Inflammatory macrophage (primary cell): ENCODE measurements at places on chromosomes 5 and 9.
A peak's percentile ranks its signal among the peaks of the same experiment; 100 is the strongest.

DNA sequence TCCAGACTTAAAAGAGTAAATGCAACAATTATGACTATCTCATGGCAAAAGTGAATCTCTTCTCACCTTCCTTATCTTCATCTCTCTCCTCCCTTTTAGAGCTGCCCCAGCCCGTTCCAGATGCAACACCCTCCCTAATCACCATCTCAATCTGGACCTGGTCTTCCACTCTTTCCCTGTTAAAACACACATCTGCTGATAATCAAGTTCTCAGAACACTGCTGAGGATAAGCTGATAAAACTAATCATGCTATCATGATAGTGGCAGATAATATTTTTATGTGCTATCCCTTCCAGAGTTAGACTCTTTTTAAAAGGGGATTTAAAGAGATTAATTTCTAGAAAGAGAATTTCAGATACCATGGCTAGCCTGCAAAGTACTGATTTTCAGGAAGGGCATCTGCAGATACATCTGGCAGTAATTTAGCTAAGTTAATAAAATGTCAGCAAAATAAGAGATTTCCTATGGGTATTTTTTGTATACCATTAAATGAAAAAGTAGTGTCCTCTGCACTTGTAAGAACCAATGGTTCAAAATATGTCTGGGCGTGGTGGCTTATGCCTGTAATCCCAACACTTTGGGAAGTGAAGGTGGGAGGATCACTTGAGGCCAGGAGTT is 17.2 kb downstream of the SGTB start:
- DNase-seq, result no peak

GRCh38 chr5:33530183-33531036 is 89.6 kb downstream of the TARS1 start:
- no peak for DNase-seq

DNA sequence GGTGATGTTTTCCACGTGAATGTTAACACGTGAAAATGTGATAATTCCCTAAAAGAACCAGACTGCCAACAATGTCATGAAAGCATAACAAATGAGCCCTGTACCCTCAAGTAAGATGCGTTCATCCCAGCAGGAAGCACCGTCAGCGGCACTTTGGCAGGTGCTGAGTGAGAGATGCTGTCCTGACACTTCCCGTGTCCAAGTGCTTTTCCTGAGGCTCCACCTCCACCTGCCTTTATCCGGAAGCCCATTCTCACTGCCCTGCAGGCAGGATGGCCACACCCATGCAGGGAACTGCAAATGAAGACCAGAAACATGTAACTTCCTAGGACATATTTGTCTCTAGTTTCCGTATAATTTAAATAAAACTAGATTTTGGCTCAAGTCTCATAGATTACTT is 238.0 kb upstream of the IRX2 start:
- no peak for DNase-seq

- DNase-seq, result no peak
Observed at GRCh38 chr9:8857926-8858595, 1058.5 kb upstream of the DMAC1 start.

- DNase-seq, result no peak
Observed at GRCh38 chr5:63963926-63964325, 1.7 kb upstream of the HTR1A start.

GRCh38 chr5:149961957-149962409 is 1.4 kb downstream of the SLC26A2 start:
- DNase-seq, result peak; percentile 36

- no peak for DNase-seq
Observed at GRCh38 chr9:84123648-84124406, 143.2 kb downstream of the RMI1 start.

DNA sequence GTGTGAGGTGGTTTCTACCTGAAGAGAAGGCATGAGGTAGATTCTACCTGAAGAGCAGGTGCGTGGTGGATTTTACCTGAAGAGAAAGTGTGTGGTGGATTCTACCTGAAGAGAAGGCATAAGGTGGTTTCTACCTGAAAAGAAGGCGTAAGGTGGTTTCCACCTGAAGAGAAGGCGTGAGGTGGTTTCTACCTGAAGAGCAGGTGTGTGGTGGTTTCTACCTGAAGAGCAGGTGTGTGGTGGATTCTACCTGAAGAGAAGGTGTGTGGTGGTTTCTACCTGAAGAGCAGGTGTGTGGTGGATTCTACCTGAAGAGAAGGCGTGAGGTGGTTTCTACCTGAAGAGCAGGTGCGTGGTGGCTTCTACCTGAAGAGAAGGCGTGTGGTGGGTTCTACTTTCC is 192.8 kb downstream of the MED10 start:
- DNase-seq, result no peak

- no peak for DNase-seq
Observed at GRCh38 chr5:125215593-125215992, 469.2 kb upstream of the ZNF608 start.

DNA sequence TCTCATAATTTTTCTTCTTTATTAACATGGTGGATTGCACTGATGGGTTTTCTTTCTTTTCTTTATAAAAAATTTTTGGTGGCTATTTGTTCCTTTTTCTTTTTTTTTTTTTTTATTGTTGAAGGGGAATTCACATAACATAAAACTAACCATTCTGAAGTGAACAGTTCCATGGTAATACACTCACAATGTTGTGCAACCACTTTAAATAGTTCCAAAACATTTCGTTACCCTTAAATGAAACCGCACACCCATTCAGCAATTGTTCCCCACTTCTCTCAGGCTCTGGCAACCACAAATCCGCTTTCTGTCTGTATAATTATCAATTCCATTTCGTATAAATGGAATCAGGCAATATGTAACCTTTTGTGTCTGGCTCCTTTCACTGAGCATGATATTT is 11.7 kb upstream of the SETX start:
- DNase-seq, result no peak

DNA sequence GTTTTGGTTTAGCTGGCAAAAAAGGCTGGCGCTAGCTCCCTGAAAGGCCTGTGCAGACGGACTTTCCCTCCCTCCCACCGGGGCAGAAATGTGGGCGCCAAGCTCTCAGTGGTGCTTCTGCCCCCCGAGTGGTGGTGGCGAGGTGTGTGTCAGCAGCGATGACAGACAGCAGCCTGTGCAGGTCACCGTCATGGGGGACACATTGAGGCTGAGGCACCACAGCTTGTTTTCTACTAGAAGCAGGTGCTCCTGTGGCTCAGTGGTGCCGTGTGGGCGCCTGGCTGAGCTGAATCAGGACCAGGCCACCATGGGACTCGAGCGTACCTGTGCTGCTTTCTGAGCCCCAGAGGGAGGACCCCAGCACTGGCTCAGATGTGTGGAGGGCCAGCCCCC is 6.2 kb downstream of the WNK2 start:
- DNase-seq, result no peak

DNA sequence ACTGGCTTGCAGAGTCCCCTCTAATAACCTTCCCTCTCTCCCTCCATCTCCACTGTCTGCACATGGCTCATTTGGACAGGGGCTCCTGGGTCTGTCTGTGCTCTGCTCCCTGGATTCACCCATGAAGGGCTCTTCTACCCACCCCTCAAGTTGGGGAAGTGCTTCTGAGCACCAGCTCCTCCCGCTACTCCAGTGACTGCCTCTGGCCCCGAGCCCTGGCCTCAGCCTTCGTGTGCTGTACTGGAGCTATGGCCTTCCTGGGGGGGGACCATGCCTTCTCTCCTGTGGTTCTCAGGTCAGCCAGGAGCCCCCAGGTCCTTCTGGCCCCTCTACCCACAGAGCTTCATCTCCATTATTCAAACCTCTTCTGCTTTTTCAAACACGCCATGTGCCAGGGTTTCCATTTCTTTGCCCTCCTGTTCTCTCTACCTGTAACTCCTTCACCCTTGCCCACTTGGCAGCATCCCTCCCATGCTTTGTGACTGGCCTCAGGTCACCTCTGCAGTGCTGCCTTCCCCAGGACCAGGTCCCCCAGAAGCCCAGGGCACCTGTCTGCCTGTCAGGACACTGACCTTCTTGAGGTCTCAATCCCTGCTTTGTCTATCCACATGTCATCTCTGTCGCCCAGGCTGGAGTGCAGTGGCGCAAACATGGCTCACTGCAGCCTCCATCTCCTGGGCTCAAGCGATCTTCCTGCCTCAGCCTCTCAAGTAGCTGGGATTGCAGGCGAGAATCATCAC is 9.5 kb downstream of the SH3PXD2B start:
- DNase-seq, result peak; percentile 10

DNA sequence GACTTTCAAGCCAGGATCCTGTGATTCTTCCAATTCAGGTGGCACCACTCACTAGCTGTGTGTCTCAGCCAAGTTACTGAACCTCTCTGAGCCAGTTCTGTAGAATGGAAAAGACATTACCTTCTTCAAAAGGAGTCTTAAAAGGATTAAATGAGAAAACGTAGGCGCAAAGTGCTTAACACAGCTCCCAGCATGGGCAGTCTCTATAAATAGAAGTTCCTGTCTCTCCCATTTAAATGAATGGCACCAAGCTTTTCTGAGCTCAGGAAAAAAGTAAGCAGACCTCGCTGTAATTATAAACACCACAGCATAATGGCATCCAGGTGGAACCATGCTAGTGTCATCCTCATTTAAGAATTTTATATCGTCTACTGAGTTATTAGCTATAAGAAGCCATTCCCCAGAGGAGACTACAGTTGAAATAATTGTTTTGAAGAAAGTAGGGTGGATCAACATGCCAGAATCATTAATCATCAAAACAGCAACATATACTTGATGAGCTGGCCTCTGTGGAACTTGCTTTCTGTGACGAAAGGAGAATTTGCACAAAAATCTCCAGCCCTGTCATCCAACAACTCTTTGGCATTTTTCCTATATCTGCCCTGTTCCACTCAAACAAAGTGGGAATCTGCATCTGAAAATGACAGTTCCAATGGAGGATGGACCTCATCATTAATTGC is 188.9 kb downstream of the SPOCK1 start:
- no peak for DNase-seq

DNA sequence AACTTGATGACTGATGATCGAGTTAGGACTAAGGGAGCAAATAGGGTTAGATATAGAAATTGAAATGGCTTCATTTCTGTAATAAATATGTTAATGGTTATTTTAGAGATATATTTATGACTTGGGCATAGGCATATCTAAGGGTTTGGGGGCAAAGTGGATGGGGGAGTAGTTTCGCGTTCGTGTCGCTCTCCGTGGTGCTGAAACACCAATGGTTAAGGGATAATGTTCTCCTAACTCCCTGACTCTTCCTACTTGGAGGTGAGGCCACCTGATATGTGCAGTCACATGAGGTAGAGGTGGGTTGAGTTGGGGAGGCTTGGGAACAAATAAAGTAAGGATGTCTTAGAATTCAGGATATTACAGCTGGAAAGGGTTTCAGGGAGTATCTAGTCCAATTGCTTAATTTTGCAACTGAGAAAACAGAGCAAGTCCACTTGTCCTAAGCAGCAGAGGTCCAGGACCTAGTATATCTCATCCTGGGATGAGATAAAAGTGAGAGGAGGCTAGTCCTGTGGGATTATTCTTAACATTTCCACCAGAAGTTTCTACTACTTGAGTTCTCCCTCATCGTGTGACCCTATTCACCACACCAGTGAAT is 44.0 kb upstream of the MAP1B start:
- no peak for DNase-seq

DNA sequence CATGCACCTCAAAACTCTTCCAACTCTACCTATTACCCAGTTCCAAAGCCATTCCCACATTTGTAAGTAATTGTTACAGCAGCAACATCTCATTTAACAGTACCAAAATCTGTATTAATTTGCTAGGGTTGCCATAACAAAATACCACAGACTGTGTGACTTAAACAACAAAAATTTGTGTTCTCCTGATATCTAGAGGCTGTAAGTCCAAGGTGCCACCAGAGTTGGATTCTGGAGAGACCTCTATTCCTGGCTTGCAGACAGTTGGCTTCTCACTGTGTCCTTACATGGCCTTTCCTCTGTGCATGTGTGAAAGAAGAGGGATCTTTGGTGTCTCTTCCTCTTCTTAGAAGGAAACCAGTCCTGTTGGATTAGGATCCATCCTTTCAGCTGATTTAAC is 203.8 kb upstream of the PIK3R1 start:
- DNase-seq, result no peak

DNA sequence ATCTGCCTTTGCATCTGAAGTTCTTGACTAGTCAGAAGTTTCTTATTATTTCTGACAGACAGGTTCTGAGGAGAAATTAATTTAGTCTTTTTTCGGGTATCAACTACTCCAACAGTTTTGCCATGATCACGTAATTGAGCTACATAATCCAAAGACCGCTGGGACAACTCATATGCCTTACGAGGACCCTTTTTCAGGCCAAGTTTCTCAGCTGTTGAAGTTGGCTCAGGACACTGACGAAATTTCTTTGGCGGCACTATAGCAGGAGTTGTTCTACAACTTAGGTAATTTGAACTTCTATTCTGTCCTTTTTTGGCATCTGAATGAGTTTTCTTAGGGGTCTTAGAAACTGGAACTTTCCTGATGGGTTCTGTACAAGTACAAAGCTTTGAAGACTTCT is 27.2 kb downstream of the SETX start:
- DNase-seq, result no peak

- no peak for DNase-seq
Observed at GRCh38 chr9:12730927-12731326, 37.7 kb downstream of the TYRP1 start.

GRCh38 chr5:62115014-62115413 is 191.0 kb upstream of the KIF2A start:
- DNase-seq, result no peak

- peak; percentile 53 for DNase-seq
Observed at GRCh38 chr9:134922932-134923240, 5.2 kb upstream of the FCN1 start.

DNA sequence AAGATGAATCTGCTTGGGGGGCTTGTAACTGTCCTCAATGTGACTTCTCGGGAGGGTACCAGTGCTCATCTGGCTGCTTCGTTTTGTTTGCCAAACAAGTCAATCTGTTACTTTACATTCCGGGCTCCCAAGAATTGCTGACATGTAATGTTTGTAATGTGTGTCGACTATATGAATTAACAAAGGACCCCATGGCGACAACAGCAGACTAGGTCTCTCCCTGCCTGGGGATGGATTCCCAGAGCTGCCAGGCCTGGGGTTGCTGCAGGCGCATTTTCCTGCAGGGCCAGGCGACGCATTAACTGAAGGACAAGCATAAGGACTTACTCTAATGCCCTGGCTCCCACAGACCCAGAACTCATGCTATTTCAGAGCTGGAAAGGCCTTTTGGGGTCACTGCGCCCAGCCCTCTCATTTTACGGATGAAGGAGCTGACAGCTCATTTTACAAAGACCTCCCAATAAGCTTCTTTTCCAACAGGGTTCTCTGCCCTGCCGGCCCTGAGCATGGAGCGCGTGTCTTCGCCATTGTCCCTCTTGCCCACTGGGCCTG is 214.8 kb downstream of the TTLL11 start:
- DNase-seq, result no peak

- DNase-seq, result peak; percentile 91
Observed at GRCh38 chr5:79107020-79107796, 4.4 kb upstream of the BHMT start.

DNA sequence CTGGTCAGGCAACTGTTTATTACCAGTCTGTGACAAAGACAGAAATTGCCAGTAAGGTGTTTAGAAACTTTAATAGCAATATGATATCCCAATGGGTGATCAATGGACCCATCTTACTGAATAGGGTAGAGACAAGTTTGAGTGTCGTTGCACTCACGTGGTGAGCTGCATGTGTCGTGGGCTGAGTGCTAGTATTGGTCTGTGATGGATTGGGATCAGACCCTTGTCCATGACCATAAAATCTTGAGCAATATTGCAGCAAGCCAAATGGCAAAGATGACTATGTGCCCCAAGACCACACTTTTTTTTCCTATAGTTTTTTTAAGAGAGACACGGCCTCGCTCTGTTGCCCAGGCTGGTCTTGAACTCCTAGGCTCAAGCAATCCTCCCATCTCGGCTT is 114.5 kb downstream of the PALM2AKAP2 start:
- DNase-seq, result no peak

- no peak for DNase-seq
Observed at GRCh38 chr5:6505783-6506557, 57.3 kb downstream of the UBE2QL1 start.
